ENCODE measurements at places on chromosomes 5 and 9.

- DNase-seq, result no peak
Measured at GRCh38 chr5:116452774-116453368, 121.8 kb downstream of the SEMA6A start.

GRCh38 chr5:143443330-143443729 lies 39.8 kb upstream of the NR3C1 start:
- no peak for DNase-seq

GRCh38 chr5:180180421-180180820 lies 28.6 kb downstream of the RASGEF1C start:
- DNase-seq, result no peak

GRCh38 chr5:73264631-73265030 lies 91.6 kb downstream of the TMEM174 start:
- no peak for DNase-seq

GRCh38 chr5:6508931-6509330 lies 60.3 kb downstream of the UBE2QL1 start:
- no peak for DNase-seq

- DNase-seq, result no peak
Measured at GRCh38 chr5:17888155-17888554, 253.9 kb downstream of the TAF11L14 start.

DNA sequence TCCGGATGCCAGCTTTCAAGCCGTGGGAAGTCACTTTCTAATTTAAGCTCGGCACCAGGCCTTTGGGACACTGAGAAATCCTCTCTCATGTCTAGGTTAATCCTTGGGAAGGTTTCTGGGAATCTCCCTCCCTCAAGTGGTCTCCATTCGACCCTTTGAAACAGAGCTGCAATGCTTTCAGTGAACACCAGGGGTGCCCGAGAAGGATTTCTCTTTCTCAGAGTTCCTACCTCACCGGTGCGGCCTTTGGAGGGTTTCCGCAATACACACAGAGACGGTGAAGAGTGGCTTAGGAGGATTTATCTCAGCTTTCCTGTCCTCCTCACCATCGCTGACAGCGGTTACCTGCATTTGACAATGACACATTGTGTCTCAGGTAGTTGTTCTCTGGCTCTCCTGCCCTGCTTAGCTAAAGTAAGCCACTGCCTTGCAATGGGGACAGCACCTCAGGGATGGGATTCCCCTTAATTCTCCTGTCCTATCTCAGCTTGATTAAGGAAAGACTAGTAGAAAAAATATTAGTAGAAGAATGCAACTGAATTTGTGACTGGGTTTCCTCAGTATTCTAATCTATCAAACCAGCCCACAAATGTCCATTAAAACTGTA lies 180.6 kb downstream of the GABRG2 start:
- no peak for DNase-seq

DNA sequence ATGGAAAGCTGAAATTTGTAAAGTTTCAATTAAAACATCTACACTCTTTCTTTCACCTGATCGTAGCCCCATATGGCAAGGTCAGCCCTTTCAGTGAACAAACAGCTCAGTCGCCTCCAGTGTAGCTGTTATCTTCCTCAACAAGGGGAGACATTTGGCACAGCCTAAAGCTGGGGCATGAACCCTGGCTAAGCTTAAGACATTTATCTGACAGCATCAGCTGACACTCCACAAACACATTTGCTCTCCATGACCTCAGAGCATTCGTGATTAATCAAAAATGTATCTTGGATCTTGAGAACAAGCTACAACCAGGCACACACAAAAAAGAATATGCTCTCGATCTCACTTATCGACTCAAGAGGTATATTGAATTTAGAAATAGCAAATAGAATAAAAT lies 67.3 kb downstream of the POU5F2 start:
- no peak for DNase-seq

DNA sequence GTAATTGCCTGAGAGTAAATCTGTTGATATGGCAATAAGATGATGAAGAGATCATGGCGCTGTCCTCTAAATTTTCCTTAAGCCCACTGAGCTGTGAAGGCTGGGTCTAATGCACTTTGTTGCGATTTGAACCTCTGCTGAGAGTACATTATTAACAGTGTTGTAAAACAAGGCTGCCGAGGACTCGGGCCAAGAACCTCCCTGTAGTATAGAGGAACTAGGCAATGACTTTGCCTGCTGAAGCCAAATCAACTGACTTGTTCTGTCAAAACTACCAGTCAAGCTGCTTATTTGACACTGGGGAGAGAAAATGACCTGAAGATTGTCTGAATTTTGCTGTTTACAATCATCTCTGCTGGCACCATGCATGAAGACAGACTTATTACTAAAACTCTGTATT lies 1154.7 kb downstream of the DTWD2 start:
- no peak for DNase-seq

DNA sequence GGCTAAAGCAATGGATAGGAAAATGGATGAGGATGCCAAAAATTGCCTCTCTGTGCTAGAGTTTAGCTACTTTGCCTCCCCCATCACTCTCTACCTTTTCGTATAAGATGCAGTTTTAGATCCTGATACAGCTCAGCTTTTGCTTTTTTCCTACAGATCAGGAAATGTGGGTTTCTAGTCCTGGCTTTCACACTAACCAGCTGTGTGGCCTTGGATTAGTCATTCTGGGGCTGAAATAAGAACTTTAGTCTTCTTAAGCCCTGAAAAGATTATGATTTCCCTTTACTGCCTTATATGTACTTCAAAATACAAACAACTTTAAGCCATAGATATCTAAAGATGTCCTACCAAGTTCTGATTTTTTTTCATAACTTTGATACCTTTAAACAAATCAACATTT lies 116.4 kb downstream of the BAAT start:
- DNase-seq, result no peak

DNA sequence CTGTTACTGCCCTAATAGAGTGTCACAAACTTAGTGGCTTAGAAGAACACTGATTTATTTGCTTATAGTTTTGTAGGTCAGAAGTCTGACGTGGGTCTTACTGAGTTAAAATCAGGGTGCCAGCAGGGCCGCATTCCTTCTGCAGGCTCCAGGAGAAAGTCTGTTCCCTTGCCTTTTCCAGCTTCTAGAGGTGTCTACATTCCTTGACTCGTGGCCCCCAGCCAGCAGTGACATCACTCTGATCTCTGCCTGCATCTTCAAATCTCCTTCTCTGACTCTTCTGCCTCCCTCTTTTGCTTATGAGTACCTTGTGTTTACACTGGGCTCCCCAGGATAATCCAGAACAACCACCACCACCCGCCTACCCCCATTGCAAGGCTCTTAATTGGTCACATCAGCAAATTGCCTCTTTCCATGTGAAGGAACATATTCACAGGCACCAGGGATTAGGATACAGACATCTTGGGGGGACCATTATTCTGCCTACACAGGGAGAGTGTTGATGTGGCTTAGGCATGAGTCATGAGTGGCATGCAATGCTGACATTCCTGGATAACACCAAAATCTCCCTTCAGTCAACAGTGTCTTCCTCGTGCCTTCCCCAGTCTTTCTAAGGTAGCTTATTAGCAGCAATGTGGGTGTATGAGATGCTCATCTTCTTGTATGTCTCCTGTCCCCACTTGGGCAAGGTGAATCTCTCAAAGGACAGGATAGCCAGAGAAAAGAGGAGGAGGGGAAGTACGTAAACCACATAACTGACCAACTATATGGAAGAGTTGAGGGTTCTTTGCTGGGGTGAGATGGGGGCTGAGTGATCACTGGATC lies 24.4 kb downstream of the CYFIP2 start:
- no peak for DNase-seq

- no peak for DNase-seq
Measured at GRCh38 chr5:135065306-135066265, 31.6 kb upstream of the PITX1 start.

DNA sequence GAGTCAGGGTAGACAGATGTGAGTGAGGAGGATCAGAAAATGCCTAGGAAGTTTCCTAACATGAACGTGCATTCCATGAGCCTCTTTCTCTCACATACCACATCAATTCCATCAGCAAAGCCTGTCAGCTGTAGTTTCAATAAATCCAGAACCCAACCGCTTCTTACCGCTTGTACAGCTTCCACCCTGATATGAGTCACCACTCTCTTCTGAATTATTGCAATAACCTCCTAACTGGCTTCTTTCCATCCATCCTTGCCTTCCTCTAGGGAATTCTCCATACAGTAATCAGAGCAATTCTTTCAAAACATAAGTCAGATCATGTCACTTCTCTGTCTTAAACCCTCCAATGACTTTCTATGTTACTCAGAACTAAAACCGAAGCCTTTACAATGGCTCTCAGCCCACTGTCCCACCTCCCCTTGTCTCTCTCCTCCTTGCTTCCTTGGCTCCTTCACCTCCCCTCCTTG lies 8.1 kb upstream of the RAD23B start:
- peak; percentile 41 for DNase-seq

- peak; percentile 26 for DNase-seq
Measured at GRCh38 chr9:101566904-101567724, 27.7 kb downstream of the PPP3R2 start.

GRCh38 chr9:105131981-105132380 lies 112.5 kb upstream of the SLC44A1 start:
- DNase-seq, result no peak

DNA sequence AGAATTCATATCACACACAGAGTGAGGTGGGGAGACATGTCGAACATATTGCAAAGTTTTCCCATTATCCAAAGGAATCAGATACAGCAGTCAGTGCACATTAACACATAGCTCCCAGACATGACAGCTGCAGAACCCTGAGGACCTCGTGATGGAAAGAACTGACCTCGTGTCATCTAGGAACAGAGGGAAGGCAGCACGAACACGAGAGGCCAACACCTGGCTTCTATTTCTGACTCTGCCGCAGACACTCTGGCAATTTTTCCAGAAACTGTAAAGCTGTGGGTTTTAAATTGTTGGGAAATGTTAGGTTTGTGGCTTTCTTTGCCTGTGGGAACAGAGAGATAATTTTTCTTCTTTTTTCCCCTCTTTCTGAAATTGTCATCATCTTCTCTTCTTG lies 315.0 kb upstream of the PIK3R1 start:
- no peak for DNase-seq

DNA sequence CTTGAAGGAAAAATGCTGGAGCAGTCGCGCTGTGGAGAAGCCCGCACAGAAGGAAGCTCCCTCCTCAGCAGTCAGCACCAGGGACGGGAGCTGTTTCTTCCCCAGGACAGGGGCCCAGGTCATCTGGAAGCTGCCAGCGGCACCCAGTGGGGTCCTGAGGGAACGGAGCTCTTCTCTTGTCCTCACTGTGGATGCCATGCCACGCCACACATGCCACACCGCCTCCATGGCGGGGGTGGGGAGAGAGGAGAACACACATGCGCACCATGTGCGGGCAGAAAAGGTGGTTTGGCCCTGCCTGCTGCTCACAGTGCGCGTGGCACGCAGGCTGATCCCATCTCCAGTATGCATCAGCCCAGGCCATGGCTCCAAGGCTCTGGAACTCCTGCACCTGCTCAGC lies 41.7 kb upstream of the ZNF354B start:
- no peak for DNase-seq

GRCh38 chr9:98344581-98344980 lies 89.1 kb upstream of the TBC1D2 start:
- DNase-seq, result no peak

GRCh38 chr9:16377311-16377710 lies 493.2 kb downstream of the BNC2 start:
- DNase-seq, result no peak

- no peak for DNase-seq
Measured at GRCh38 chr9:127667906-127668305, 38.9 kb upstream of the CFAP157 start.

GRCh38 chr9:137456061-137456863 lies 2.9 kb downstream of the NSMF start:
- no peak for DNase-seq

- no peak for DNase-seq
Measured at GRCh38 chr9:31697956-31698355, 686.5 kb upstream of the ACO1 start.

GRCh38 chr9:23441275-23441674 lies 384.8 kb downstream of the ELAVL2 start:
- no peak for DNase-seq

DNA sequence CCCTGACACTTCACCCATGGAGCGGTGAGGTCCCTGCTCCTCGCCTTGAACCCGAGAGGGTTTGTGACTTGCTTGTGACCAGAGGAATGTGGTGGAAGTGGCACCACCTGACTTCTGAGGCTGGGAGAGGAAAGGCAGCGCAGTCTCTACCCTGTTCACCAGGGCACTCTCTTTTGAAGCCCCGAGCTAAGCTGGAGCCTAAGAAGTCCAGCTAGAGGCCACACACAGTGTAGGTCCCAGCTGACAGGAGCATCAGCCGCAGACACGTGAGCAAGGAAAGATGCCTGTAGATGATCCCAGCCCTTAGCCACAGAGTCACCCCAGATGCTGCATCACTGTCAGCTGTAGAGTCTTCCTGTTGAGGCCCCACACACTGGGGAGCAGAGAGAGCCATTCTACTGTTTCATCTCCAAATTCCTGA lies 1.7 kb upstream of the ANGPTL2 start:
- DNase-seq, result no peak

GRCh38 chr5:59040024-59040803 lies 457.3 kb downstream of the RAB3C start:
- peak; percentile 63 for DNase-seq

DNA sequence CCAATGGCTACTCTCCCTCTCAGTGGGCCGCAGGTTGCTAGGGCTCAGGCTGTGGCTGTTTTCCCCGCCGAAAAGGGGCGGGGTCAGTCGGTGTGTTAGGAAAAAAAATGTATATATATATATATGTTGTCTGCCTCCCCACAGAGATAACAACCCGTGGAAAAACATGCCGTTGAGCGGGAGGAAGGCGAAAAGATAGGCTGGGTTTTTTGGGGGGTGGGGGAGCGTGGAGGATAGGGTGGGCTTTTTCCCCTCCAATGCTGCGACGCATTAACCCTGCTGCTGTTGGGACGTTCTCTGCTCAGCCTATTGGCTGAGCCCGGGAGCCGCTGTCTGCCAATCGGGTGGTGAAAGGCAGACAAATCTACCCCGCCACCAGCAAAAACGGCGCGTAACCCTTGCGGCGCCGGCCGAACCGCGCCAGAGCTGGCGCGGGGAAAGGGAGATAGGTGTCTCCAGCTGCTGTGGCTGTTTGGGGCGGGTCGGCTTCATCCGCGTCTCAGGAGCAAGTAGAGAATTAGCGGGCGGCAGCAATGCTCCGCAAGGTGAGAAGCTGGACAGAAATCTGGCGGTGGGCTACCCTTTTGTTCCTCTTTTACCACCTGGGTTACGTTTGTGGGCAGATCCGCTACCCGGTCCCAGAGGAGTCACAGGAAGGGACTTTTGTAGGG lies at the start of gene PCDHGC4:
Gene PCDHGC4 (plus strand): TSS at position 390 of the 671 bp plus-strand sequence. CDS start 144 bp downstream, at position 534.
- DNase-seq, result no peak

- DNase-seq, result peak; percentile 45
Measured at GRCh38 chr9:2727966-2728613, 10.8 kb downstream of the KCNV2 start.

- no peak for DNase-seq
Measured at GRCh38 chr5:171628633-171628974, 157.0 kb upstream of the SMIM23 start.

DNA sequence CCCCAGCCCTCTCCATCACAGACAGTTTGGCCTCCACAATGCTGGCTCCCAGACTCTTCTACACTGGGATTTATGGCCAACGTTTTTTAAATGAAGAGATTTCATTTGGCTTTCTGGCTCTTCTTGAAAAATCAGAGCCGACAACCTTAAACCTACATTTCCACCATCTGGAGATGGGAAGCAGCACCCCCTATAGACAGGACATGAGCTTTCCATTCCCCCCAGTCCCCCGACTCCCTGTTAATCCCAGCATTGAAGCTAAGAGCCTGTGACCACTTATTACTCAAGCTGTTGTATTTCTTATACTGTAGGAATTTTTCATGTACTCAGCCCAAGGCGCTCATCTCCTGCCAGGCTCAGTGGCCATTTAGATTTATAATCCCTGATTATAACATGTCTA lies 34.0 kb upstream of the AFAP1L1 start:
- DNase-seq, result no peak

GRCh38 chr9:137620581-137620980 lies 1.8 kb downstream of the EHMT1 start:
- no peak for DNase-seq

Measured in NCI-H460 (cell line).